HFFc6 (cell line): ENCODE measurements at places on chromosomes 11 and 22.

GRCh38 chr22:41943661-41944209, 3.2 kb downstream of the CENPM start:
- peak; percentile 33 for DNase-seq

DNA sequence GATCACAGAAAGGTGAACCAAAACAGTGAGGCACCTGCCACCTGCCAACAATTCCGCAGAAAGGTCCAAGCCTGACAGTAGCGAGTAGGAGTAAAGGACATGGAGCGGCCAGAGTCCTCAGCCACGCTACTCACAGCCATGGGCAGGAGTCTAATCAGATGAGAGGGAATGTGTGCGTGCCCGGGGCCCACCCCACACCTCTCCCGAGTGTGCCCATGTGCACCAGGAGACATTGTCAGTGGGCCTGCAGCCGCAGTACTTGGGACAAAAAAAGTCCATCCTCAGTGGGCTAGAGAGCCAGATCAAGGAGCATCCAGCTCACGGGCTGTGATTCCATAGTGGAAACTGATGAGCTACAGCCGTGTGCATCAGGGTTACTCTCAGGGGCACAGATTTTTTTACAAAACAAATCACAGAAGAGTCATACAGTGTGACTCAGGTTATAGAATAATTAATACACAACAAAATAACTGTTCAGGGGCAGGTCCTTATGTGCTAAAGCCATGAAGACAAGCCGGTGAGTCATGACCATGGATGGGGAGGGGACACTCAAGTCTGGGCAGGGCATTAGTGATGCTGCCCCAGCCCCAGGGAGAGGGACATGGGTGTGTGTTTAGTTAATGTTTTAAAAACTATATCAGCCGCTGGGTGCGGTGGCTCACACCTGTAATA, 12.0 kb downstream of the SART1 start:
- DNase-seq: peak; percentile 41

DNA sequence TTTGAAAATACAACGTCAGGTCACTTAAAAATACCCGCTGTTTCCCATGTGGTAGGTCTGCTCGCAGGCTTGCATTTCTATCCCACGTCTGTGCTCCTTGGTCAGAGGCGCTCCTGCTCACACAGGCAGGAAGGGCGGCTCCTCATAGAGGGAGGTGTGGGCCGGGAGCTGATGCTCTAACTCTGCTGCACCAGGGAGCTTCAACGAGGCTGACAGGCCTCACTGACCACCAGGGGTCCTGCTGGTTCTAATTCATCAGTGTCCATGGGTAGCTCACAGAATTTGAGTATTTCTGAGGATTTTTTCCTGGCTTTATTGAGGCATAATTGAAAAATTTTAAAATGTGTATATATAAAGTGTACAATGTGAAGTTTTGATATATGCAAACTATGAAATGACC, 68.5 kb downstream of the PIWIL3 start:
- DNase-seq: no peak

- no peak for DNase-seq
Measured at GRCh38 chr22:43955883-43956782, 891 bp downstream of the SAMM50 start.

- peak; percentile 59 for DNase-seq
Measured at GRCh38 chr22:27420817-27421361, 380.7 kb downstream of the MN1 start.
